EH (cell line): ENCODE measurements at places on chromosomes 12 and 14.
A peak's percentile ranks its signal among the peaks of the same experiment; 100 is the strongest.

GRCh38 chr12:88298014-88298682, 156.0 kb downstream of the TMTC3 start:
- no peak for DNase-seq

- DNase-seq: no peak
These were observed 78.0 kb downstream of the B4GALNT3 start for GRCh38 chr12:537772-538171.

DNA sequence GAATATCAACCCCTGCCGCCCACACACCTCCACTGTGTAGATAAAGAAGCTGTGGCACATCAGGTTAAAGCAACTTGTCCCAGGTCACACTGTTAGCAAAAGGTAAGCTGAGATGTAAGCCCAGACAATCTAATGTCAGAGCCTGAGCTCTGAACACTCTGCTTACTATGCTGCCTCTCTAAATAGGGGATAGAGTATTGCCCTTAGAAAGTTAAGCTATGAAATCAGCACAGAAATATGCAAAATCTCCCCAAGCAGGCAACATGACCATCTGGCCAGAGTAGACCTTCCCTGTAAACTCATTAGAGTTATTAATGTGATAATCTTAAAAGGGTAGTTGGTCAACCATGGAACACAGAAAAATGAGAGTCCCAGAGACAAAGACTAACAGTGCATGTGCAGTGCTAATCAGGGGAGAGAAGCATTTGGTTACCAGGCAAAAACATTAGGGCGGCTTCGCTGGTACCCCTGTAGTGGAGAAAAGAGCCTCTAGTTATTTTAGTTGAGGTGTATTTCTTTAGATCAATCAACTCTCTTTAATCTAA, 171.0 kb downstream of the BTG1 start:
- DNase-seq: peak; percentile 66

GRCh38 chr12:93805736-93806141, 128.6 kb downstream of the CRADD start:
- DNase-seq: peak; percentile 41

DNA sequence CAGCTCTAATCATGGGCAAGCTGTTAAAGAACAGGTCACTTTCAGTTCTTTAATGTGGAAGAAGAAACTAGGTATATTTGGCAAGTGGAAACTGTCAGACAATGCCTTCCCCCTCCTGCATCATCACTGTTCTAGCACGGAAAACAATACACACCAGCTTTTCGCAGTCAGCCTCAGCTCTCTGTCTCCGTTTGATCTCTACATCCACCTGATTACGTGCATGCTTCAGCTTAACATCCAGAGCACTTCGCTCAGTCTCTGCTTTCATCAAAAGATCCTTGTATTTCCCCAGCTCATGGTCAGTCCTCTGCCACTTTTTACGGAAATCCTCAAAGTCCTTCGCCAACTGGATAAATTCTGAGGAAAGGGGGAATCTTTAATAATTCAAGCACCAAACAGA, 19.0 kb downstream of the RACGAP1 start:
- no peak for DNase-seq

DNA sequence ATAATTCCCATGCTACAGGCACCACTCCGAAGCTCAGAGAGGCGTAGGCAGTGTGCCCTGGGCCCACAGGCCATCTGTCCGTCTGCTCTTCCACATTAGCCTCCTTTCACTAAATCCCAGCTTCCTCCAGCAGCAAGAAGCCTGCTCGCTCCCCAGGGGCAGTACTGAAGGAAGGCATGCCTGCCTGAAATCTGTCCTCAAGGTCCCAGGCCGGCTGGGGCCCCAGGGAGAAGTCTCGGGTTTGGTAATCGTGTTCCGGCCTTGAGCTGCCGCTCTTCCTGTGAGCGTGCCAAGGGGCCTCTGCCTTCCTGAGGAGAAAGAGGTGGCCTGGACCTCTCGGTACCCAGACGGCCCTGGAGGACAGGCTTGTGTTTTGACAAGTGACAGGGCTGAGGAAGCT, 15.2 kb upstream of the DLK1 start:
- no peak for DNase-seq

- peak; percentile 62 for DNase-seq
These were observed 110.5 kb downstream of the ASCL4 start for GRCh38 chr12:107884769-107885694.

DNA sequence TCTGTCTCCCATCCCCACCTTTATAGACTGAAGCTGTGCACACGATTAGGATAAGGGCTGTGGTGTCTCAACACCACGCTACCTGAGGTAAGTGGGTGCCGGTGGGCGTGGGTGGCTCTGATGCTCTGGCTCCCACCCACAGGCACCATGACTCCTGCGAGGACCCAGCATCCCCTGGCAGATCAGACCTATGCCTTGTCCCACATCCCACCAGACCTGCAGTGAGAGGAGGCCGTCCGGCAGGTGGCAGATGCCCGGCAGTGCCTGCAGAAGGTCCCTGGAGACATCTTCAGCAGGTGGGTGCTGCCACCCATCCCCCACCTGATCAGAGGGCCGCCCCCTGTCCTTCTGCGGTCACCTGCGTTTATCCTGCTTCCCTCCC, 104.4 kb upstream of the PRB2 start:
- no peak for DNase-seq

DNA sequence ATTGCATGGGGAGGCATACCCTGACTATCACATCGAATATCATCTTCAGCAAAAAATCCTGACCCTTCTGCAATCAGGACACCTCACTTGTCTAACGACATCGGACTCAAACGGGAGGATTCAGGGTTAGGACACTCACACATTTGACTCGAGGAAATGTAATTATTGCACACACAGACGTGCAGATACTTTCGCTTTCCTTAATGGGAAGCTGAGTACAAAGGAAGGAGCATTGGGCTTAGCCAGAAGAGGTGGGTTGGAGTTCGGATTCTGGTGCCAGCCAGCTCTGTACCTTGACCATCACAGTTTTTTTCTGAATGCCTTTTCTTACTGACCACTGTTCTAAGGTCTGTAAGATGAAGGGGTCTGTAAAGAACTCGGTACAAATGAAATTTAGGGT, 260.4 kb downstream of the GALC start:
- no peak for DNase-seq

- no peak for DNase-seq
These were observed 1133.2 kb upstream of the TMEM132C start for GRCh38 chr12:127133675-127134335.
